ENCODE measurements at places on chromosomes 4 and X.

DNA sequence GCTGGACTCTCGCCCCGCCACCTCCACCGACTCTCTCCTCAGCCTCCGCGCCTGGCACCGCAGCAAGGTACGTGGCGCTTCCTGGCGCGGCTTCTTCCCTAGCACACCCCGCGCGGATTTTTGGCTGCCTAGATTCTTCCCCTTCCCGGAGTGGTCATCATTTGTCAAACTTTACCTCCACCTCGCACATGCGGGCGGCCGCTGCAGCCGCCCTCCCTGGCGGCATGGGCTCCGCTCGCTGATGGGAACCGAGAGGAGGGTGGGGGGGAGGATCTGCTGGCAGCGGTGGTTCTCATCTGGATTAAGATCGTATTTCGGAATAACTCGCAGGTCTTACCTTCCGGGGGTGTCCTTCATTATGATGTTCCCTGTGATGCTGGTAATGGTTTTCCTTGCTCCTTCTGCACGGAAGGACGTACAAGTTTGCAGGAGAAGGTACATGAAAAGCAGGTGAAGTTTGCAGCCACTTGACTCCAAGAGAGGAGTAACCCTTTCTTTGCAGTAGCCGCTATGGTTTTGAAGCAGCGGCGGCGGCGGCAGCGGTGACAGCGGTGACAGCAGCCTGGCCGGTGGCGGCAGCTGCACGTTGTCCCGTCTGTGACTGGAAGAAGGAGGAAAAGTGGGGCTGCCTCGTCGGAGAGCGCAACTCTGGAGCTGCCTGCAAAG is 2183.9 kb upstream of the TENM3 start:
- H3K27ac ChIP-seq: no peak overlapping the region
- H3K36me3 ChIP-seq: no peaks in the 10 kb centered on the region
- H3K4me3 ChIP-seq: peak overlapping the region; percentile 76
- DNase-seq: no peak

DNA sequence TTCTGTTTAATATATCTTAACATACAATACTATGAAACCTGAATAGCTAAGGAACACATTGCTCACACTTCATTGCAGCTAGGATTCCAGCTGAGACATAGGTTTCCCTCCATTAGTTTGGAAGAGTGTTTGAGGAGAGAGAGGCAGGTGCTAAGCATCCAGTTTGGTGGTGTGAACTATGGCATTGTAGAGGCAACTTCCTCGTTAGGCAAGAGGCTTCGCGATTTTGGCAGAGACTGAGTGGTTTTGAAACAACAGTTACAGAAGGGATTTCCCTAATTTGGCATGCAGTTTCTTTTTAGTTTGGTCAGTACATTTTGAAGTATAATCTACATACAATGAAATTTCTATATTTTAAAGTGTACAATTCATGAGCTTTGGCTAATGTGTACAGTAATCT is 117.1 kb upstream of the BMP3 start:
- H3K27me3 ChIP-seq: peaks cover 4% of the 10 kb centered on the region
- H3K4me1 ChIP-seq: no peaks in the 10 kb centered on the region
- DNase-seq: no peak
- no peaks in the 10 kb centered on the region for H3K36me3 ChIP-seq

GRCh38 chr4:55967376-55967775 is 18.6 kb downstream of the CEP135 start:
- H3K27ac ChIP-seq: no peak overlapping the region
- H3K4me1 ChIP-seq: no peaks in the 10 kb centered on the region
- H3K27me3 ChIP-seq: no peaks in the 10 kb centered on the region
- H3K36me3 ChIP-seq: peaks cover 75% of the 10 kb centered on the region
- no peak for DNase-seq

DNA sequence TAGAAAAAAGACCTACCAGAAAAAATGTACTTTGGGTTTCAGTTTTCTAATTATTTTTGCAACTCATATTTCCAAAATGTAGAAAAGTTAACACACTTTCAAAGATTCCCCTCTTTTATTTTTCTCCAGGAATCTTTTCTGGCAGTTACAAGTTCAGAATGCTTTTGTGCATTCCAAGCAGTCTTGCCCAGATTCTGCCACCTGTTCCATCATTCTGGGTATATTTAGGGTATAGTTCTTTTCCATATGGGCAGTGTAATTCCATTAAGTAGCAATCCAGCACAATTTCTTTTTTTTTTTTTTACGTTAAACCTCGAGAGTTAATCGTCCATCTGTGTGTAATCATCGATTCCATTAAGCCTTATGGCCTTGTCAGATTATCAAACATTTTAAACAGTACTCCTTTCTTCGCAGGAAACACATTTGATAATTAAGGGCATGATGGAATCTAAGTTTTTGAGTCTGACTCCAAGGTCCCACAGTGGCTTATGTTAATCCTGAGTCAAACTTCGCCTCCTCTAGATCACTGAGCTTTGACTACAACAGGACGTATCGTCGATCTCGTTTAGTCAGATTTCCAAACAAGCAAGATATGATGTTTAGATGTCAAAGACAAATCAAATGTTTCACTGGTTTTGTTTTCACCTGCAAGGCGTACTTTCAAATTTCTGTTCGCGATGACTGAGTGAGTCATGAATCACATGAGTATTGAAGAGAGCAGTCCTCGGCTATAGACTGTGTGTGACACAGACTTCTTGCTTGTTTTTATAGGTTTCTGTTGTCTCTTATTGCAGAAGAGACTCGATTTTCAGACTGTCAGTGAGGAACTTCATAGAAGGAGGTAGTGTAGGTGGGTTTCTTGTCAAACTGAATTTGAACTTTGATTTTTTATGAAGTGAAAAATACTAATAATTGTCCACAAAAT is 118.9 kb upstream of the GK2 start:
- H3K4me1 ChIP-seq: peaks cover 5% of the 10 kb centered on the region
- H3K27me3 ChIP-seq: no peaks in the 10 kb centered on the region
- no peak for DNase-seq
- H3K36me3 ChIP-seq: no peaks in the 10 kb centered on the region
- no peak overlapping the region for H3K27ac ChIP-seq
- H3K4me3 ChIP-seq: no peak overlapping the region

DNA sequence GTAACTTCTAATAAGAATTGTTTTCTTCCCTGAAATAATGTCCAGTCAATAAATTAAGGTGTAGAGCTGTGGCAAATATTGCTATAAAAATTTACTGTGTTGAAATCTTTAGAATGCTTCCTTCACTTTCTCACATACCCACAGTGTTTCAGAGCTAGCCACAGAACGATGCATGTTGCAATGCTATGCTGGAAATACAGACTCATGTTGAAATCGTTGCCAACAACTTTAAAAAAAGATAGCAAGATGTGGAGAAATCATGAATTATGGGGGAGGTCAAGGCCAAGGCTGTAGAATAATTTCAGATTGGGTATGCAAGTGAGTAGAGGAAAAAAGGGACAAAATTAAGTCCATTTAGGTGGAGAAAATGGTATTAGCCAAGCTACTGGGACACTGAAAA is 204.8 kb downstream of the VEGFC start:
- H3K27ac ChIP-seq: no peak overlapping the region
- peaks cover 12% of the 10 kb centered on the region for H3K27me3 ChIP-seq
- no peak for DNase-seq
- H3K4me1 ChIP-seq: no peaks in the 10 kb centered on the region

- H3K27ac ChIP-seq: no peak overlapping the region
- H3K27me3 ChIP-seq: no peaks in the 10 kb centered on the region
- H3K4me1 ChIP-seq: no peaks in the 10 kb centered on the region
These were observed 34.6 kb upstream of the MTM1 start for GRCh38 chrX:150533863-150534262.
